ENCODE measurements at places on chromosomes 12 and 14.

- no peak for DNase-seq
Measured at GRCh38 chr12:1534748-1535147, 59.6 kb downstream of the FBXL14 start.

- no peak for DNase-seq
Measured at GRCh38 chr12:966724-967123, 17.2 kb upstream of the RAD52 start.

DNA sequence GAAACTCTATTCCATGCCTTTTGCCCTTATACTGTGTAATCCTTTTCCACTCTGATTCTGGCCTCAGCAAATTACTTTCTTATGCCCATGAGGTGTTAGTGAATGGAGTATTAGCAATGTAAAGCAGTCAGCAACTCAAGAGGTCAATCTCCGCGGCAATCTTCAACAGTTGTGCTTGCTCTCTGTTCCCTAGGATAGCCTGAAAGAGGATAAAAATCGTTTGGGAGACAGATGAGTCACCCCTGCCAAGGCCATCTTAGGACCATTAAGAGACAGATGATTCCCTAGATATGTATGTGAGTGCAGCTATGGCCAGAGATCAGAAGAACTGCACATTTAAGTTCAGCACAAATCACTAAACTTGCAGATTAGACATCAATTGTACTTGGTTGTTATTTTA, 1145.8 kb downstream of the GALC start:
- no peak for DNase-seq

GRCh38 chr12:118402251-118402650, 25.9 kb downstream of the SUDS3 start:
- no peak for DNase-seq

Data from activated effector memory CD4-positive, alpha-beta T cell treated with Interleukin-2 at 50 U/mL for 16 hours (primary cell).